ENCODE measurements at places on chromosomes 1 and 21. TPM values are rescaled to one million over a fixed set of nuclear protein-coding genes. Genes with fewer than 3 reads are reported as not detected.

GRCh38 chr1:60751306-60751705, 331.1 kb upstream of the NFIA start:
- no peak for DNase-seq

DNA sequence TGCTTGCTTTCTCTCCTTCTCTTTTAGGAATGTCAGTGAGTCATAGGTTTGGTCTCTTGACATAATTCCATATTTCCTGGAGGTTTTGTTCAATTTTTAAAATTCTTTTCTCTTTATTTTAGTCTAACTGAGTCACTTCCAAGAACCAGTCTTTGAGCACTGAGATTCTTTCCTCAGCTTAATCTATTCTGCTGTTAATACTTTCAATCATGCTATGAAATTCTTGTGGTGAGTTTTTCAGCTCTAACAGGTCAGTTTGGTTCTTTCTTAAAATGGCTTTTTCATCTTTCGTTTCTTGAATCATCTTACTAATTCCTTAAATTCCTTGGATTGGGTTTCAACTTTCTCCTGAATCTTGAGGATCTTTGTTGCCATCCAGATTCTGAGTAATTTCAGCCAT, 321.0 kb downstream of the PTBP2 start:
- DNase-seq: no peak

GRCh38 chr1:210707300-210708240, 378.9 kb downstream of the HHAT start:
- no peak for DNase-seq

DNA sequence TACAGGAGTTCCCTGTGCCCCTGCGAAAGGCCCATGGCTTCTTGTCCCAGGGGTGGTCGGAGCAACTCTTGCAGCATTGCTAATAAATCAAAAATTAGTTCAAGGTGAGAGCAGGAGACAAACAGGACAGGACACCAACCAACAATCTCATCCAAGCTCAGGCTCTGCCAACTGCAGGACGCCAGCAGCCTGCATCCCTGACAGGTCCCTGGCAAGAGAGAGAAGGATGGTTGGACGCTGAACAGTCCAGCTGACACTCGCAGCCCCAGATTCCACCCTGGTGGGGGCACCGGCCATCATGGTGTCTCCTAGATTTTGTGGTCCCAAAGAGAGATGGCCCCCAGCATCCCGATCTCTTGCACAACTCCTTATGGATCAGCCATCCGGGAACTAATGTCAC, 142.1 kb upstream of the VAMP3 start:
- no peak for DNase-seq

- no peak for DNase-seq
Observed at GRCh38 chr1:52296345-52296744, 69.7 kb downstream of the CC2D1B start.

- DNase-seq: no peak
Observed at GRCh38 chr1:109112056-109112651, 1.8 kb upstream of the ELAPOR1 start.

- no peak for DNase-seq
Observed at GRCh38 chr21:41725421-41726031, 41.3 kb downstream of the RIPK4 start.

- peak; percentile 57 for DNase-seq
Observed at GRCh38 chr1:155051777-155052398, 772 bp downstream of the ADAM15 start.

- DNase-seq: no peak
Observed at GRCh38 chr1:92663775-92664174, 121.1 kb downstream of the EVI5 start.

- no peak for DNase-seq
Observed at GRCh38 chr1:53396573-53397268, 62.5 kb upstream of the DMRTB1 start.

DNA sequence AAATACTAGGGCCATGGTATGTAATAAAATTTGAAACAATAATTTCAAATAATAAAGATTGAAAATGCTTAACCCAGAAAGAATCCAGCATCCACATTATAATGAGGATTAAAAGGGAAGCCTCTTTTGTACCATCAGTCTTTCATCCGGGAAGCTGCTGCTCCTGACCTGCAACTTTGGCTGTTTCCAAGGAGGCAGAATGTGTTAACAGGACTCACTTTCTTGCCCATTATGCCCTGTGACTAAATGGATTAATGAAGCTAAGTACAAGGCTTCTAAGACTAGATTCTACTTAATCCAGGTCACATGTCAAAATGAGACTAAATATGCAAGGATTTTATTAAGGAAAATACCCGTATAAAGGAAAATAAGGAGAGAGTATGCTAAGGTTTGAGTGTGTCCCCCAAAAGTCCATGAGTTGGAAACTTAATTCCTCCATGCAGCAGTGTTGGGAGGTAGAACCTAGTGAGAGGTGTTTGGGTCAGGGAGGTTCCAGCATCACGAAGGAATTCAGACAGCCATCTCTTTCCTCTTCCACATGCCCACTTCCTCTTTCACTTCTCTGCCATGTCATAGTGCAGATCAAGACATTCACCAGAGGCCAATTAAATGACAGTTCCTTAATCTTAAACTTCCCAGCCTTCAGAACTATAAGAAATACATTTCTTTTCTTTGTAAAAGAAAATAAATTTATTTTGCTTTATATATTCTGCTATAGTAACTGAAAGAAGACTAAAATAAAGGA, 27.7 kb downstream of the FMO2 start:
- DNase-seq: no peak

DNA sequence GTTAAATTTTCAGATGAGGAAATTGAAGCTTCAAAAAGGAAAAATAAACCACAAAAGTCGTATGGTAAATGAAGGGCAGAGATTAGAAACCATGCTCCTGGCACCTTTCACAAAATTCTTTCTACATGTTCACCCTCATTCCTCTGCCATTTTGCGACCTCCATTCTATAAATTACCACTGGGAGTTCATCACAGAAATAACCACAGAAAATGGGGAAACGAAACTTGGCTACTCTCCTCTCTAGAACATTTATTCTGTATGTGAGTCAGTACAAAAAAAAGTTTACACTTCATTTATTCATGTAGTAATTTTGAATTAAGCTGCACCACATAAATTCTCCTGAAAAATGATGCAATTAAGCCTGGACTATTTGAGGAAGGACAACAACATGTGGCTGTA, 320.9 kb upstream of the C1orf87 start:
- DNase-seq: no peak

GRCh38 chr1:204207136-204207616, 6.6 kb downstream of the GOLT1A start:
- peak; percentile 79 for DNase-seq

GRCh38 chr21:32340863-32341848, 42.5 kb downstream of the MRAP start:
- no peak for DNase-seq

GRCh38 chr1:7780976-7781375, 3.1 kb upstream of the PER3 start:
- no peak for DNase-seq

- no peak for DNase-seq
Observed at GRCh38 chr21:29215709-29216108, 83.0 kb upstream of the BACH1 start.

DNA sequence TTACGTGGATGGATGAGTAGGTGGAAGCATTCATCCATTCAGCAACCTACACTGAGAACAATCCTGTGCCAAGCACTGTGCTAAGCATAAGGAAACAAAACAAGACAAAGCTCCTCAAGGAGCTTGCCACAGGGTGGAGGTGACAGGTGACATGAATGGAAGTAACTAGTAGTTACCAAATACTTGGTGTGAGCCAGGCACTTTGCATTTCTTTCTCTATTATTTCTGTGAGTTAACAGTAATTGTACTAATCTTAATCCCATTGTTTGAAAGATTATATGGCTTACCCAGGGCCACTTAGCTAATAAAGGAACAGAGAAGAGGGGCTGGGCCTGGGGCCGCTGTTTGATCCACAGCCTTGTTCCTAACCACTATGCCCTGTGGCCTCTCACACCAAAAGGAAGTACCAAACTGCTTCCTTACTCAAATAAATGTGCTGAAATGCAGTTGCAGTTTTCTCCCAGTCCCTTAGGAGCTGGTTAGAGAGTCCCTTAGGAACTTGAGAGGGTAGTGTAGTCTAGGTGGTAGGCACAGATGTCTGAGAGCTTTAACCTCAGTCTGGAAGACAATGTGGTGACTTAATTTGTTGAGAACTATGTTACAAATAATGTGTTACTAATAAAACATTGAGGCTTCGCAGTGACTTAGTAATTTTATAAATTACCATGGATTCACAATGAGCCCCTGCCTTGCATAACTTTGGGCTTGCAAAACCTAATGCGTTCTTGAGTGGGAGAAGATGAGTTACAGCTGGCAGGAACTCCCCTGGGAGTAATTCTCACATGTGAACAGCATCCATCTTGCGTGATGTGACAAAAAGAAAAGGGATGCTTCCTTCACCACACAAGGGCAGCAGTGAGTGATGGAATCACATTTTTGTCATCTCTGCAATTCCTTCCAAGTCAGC, 69.8 kb downstream of the MPZL1 start:
- no peak for DNase-seq

- DNase-seq: peak; percentile 70
Observed at GRCh38 chr1:84996846-84997666, at the start of gene MCOLN2. TSS of gene MCOLN2 (minus strand) at chr1:84997113. CDS start at chr1:84996872, 241 bp downstream.

DNA sequence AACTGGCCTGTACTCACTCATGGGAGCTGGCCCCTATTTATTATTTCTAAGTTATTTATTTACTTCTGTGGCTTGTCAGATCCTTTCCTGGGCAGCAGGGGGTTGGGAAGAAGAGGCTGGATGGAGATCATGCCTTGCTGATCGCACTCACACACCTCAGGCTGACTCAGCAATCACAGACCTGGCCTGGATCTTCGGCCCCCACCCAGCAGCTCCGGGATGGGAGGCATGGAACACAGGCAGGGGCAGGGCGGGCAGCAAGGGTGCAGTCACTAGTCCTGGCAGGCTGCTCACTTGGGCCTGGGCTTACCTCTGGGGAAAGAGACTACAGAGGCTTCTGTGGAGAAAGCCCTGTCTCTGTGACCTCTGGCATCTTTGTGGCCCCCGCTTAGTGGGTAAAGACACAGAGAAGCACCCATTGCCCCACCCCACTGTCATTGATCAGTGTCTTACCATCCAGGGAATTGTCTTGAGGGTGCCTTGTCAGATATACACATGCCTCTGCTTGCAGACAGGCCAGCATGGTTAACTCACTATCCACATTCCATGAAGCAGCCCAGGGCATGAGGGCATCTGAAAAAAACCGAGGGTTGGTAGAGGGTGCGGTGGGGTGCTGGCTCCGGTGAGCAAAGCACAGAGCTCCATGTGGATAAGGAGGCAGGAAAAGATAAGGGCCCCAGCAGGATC, 3.7 kb downstream of the ARTN start:
- no peak for DNase-seq

DNA sequence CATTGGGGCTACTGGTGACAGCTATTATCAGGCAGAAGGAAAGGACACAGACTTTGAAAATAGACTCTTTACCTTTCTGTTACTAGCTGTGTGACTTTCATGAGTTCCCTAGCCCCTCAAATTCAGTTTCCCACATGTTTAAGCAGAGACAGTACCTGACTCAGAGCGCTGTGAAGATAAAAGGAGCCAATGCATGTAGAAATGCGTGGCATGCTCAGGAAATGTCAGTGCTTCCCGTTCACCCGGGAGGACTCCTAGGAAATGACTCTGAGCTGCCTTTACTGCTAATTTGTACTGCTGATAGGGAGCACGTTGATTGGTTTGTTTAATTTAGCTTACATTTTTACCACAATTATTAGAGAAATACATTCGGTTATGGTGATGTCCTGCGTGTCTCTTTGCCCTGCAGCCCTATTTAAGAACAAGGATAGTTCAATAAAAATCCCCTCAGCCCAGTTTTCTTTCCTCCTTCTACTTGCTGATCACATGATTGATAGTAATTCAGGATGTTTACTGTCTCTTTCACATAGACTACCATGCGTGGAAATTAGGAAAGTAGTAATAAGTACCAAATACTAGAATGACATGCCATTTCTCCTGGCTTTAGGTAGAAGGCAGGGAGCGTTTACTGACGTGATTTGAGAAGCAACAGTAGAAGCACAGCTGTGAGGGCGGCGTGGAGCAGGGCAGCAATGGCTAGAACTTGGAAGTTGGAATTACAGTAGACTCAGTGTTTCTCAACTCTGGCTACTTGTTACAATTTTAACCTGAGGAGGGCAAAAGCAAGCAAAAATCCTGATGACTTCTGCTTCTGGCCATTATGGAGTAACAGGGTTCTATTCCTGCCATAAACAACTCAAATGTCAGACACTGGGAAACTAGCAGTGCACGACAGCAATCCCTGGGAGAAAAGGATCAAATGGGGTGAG, 15.9 kb downstream of the PDIK1L start:
- DNase-seq: no peak

GRCh38 chr1:40903106-40903505, 40.9 kb upstream of the CITED4 start:
- no peak for DNase-seq

GRCh38 chr1:13781228-13781627, 81.2 kb downstream of the PRDM2 start:
- DNase-seq: no peak

DNA sequence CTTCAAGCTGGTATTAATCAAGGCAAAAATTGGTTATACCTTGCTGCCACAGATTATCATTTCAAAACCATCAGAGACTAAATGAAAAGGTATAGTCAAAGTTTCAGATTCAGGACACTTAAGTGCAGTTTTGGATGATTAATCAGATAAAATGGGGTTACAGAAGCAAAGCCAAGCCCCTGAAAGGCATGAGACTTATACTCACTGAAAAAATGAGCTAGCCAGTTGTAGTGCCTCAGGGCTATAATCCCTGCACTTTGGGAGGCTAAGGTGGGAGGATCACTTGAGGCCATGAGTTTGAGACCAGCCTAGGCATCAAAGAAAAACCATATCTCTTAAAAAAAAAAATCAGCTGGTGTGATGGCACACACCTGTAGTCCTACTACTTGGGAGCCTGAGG, 15.2 kb downstream of the LRRC40 start:
- no peak for DNase-seq

The HDAC1 gene
- 157 TPM for total RNA-seq

The SCMH1 gene
- 28.5 TPM for total RNA-seq

The AGMAT gene
- 8.5 TPM for total RNA-seq

The CD2 gene
- 298 TPM for total RNA-seq

The TMEM51 gene
- not detected for total RNA-seq

The CDC42 gene
- 349 TPM for total RNA-seq

The TAS1R1 gene
- total RNA-seq: not detected

The IVL gene
- total RNA-seq: not detected
